ENCODE measurements at places on chromosomes 5 and 9.

DNA sequence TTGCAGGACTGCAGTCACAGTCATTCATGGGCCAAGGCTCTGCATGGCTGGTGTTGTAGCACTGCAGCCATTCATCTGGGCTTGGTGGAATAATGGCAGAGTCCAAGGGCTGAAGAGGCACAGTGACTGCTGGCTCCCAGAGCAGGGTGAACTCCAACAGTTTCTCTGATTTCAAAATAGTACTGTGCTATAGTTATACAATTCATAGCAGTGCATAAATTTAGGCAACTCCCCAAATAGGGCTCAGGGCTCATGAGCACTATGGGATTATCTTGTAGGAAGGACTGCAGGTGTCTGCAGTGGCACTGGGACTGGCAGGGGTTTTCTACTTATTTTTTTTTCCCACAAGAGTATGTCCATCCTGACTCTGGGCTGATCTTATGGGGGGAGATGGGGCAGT lies 642.5 kb upstream of the SGCD start:
- DNase-seq, result no peak

GRCh38 chr5:9226016-9226536 lies 319.8 kb downstream of the SEMA5A start:
- no peak for DNase-seq

- no peak for DNase-seq
Observed at GRCh38 chr9:22446589-22446949, at the start of gene DMRTA1. Gene DMRTA1 (plus strand): TSS chr9:22446824. CDS start chr9:22447066, 242 bp downstream.

- DNase-seq, result no peak
Observed at GRCh38 chr5:79509244-79509885, 4.6 kb downstream of the HOMER1 start.

GRCh38 chr9:106174346-106174745 lies 480.0 kb downstream of the TMEM38B start:
- DNase-seq, result no peak

DNA sequence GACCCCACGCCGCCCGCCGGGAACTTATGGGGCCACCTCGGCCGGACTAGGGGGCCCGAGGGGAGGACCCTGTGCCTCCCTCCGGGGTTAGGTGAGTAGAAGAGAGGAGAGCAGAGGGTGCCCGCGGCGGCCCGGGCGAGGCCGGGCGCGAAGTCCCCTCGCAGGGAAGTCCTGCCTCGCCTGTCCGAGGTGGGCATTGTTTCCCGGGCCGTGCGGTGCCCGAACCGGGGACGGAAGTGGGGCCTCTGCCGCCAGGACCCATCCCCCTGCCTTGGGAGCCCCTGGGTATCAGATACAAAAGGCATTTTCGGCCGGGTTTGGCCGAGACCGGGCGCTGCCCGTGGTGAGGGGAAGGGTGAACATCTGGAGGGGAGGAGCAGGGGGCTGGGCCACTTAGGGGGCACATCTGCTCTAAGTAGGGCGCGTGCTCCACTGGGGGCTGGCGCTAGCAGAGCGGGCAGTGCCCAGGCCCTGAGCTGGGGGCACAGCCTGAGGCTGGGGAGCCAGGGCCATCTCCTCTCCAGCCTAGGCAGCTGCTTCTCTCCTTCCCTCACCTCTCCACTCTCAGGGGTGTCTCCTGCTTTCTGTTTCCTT lies 48.2 kb downstream of the DAB2IP start:
- DNase-seq, result no peak

- no peak for DNase-seq
Observed at GRCh38 chr9:13151489-13151888, 128.0 kb downstream of the MPDZ start.

DNA sequence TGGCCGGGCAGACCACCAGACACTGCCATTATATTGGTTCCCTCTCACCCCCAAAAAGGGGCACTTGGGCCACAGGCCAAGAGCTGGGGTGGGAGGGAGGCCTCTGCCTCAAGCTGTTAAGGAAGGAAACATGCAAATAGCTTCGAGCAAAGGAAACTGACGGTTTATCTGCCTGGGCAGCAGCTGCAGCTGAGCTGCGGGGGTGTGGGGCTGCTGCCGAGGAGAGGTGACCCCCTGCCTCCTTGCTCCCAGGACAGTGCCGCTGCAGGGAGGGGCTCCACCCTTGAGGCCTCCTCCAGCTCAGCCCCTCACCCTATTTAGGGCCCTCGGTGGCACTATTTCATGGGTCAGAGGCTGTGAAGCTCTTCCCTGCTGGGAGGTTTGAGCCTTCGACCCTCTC lies 789 bp downstream of the DOK3 start:
- no peak for DNase-seq

DNA sequence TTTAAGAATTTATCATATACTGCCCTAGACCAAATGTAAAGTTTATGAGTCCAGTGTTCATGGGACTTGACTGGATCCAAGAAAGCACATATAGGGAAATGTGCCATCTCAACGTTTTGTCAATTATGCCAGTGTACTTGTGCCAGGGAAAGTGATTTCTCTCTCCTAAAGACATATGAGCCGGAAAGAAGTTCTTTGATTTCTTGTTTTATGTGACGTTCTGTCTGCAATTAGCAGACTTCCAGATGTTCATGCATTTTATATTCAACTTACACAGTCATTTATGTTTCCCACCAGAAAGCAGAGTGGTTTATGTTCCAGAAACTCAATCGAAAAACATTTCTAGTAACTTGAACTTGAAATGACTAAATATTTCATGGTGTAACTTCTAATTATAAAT lies 203.8 kb downstream of the FAM170A start:
- DNase-seq, result no peak

DNA sequence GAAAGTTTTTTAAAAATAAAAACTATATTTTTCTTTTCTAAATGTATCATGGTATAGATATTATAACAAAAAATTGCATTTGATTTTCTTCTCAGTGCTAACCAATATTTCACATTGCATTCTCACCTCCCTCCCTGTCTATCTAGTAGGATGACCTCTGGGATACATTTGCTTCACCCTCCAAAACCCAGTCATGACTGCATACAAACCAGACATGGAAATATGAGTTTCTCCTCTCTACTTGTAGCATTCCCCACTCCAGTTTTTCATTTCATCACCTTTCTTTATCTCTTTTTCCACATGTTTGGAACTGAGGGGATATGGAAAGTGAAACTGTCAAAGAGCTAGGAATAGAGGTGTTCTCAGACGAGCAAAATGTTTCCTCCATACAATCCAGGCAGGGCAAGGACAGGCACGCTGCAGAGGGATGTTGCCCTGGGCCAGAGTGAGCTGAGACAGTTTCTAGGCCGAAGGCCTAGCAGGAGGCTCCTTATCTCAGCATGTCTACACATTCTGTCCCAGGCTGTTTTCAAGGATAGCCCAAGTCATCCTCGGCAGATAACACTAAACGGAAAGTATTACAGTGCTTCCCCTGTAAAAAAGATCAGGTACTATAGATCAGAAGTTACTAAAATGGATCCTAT lies 46.7 kb downstream of the MEF2C start:
- DNase-seq, result no peak

GRCh38 chr9:93278144-93278543 lies 94.2 kb downstream of the WNK2 start:
- DNase-seq, result no peak

GRCh38 chr9:127455324-127455992 lies 4.1 kb downstream of the LRSAM1 start:
- no peak for DNase-seq

- DNase-seq, result no peak
Observed at GRCh38 chr5:81909677-81910076, 62.1 kb upstream of the ATG10 start.

DNA sequence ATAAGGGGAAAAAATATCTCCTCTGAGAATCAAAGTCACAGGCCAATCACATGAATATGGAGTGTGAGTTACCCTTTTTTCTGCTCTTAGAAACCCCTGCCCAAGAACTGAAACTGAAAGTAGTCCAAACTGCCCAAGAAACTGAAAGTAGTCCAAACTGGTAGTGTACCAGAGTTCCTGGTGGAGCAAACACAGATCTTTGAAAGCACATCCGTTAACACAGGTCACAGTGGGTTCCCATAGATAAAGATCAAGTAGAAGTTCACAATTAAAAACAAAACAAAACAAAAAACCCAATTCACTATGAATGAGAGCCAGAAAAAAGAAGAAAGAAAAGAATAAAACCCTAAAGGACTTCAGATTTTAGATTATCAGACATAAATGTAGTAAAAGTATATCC lies 332.4 kb upstream of the EFNA5 start:
- DNase-seq, result no peak

- no peak for DNase-seq
Observed at GRCh38 chr9:82333671-82334070, 345.1 kb downstream of the SPATA31D1 start.

GRCh38 chr9:133661846-133662540 lies 25.8 kb downstream of the DBH start:
- no peak for DNase-seq

DNA sequence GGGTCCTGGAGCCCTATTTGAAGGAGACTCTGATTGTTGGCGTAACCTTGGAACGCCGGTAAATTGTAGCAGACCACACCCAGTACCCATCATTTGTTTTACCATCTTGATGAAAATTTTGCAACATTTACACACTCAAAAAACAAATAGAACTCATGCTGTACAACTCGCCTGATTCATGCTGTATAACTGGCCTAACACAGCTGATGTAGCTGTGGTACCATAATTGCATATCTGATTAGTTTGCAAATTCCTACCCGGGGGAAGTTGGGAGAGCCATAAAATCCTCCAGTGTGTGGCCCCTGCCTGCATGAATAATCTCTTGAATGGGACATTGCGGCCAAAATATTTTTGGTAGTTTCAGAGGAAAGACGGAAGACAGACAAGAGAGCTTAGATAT lies 9.7 kb downstream of the NIPAL4 start:
- no peak for DNase-seq

- DNase-seq, result no peak
Observed at GRCh38 chr5:2754581-2755075, 3.2 kb upstream of the IRX2 start.

- DNase-seq, result no peak
Observed at GRCh38 chr5:36932056-36932455, 55.5 kb downstream of the NIPBL start.

Data from CD8-positive, alpha-beta T cell (primary cell).